ENCODE measurements at places on chromosomes 2 and 18.
A peak's percentile ranks its signal among the peaks of the same experiment; 100 is the strongest.

DNA sequence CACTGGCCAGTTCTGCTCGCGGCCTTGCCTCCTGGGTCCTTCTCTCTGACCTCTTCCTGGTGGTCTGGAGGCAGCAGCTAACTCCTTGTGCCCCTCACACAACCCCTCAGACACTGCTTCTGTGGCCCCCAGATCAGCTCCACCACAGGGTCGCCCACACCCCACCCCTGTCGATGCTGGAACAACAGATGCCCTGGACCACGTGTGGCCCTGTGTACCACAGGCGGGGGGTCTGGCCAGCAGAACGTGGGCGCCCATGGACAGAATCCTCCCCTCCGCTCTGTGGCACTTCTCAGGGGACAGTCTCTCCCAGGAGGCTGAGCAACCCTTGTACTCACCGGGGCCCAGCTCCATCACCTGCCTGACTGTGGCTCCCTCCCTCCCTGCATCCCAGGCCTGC is 245.6 kb downstream of the NDUFA10 start:
- no peak for DNase-seq

DNA sequence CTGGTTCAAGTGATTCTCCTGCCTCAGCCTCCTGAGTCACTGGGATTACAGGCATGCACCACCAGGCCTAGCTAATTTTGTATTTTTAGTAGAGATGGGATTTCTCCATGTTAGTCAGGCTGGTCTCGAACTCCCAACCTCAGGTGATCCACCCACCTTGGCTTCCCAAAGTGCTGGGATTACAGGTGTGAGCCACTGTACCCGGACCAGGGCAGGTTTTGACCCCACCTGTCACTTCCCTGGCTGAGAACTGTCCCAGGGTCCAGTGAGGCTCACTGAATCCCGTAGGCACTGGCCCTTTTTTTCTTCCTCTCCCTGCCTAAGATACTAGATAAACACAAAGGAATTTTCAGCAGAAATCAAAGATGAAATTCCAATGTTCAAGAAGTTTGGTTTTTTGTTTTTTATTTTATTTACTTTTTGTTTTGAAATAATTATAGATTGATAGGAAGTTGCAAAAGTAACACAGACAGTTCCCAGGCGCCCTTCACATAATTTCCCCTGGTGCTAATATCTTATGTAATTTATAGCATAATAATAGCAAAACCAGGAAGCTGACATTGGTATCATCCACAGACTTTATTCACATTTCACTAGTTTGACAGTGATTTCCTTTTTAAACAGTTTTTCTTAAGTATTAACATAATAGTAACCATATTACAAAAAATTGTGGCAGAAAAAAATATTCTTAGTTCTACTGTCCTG is 52.4 kb upstream of the B3GNT7 start:
- no peak for DNase-seq

DNA sequence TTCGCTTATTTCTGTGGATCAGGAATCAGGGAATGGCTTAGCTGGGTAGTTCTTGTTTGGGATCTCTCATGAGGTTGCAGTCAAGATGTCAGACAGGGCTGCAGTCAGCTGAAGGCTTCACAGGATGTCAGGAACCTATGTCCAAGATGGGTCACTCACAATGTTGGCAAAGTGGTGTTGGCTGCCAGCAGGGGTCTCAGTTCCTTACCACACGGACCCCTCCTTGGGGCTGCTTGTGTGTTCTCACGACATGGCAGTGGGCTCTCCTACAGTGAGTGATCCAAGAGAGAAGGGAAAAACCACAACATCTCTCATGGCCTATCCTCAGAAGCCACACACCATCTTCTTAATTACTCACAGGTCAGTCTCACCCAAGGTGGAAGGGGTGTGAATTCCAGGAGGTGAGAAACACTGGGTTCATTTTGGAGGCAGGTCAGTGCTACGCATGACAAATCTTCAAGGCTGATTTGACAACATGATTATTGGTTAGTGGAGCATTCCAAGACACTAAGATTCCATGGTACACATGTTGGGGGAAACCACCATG is 1.3 kb upstream of the ANTXR1 start:
- no peak for DNase-seq

- peak; percentile 89 for DNase-seq
These were observed at the start of gene UGP2 for GRCh38 chr2:63841254-63842022. Gene UGP2, plus strand, starts transcription at chr2:63841896. Its CDS starts 290 bp downstream, at chr2:63842186.

DNA sequence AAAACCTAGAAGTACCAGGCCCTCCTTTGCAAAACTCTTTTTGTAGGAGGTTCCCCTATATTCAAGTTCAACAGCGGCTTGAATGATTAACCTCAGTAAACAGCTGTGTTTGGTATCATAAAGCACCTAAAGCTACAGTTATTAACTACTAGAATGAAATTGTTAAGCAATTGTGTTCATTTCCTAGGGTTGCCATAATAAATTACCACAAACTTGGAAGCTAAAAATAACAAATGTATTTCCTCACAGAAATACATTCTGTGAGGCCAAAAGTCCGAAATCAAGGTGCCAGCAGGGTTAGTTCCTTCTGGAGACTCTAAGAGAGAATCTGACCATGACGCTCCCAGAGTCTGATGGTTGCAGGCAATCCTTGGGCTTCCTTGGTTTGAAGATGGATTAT is 202.1 kb upstream of the ACVR2A start:
- DNase-seq, result no peak

DNA sequence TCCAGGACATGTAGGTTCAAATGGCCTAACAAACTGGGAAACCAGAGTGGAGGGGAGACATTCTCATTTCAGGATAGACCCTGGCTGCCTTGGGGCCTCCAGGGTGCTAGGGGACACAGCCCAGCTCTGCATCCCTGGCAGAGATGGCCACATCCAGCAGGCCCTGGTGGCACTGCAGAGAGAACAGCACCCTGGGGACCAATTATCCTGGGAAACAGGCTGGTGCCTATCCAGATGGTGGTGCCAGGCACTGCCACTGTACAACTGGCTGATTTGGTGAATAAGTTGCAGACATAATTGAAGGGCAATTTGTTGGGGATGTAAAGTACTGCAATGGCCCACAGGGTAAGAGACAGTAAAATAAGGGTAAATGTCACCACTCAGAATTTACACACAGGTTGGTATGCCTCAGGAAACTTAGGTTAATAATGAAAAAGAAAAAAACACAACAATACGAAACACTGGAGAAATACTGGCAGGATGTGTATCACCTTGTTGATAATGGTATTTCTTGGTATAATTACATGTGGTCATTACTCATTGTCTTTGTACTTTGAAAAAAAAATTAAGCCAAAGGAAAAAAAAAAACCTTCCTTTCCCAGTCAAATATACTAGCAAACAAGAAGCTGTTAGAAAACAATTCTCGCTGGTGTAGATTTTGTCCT is 12.8 kb upstream of the SFTPB start:
- DNase-seq, result no peak

- no peak for DNase-seq
These were observed 4.7 kb upstream of the NCK2 start for GRCh38 chr2:105739944-105740530.

DNA sequence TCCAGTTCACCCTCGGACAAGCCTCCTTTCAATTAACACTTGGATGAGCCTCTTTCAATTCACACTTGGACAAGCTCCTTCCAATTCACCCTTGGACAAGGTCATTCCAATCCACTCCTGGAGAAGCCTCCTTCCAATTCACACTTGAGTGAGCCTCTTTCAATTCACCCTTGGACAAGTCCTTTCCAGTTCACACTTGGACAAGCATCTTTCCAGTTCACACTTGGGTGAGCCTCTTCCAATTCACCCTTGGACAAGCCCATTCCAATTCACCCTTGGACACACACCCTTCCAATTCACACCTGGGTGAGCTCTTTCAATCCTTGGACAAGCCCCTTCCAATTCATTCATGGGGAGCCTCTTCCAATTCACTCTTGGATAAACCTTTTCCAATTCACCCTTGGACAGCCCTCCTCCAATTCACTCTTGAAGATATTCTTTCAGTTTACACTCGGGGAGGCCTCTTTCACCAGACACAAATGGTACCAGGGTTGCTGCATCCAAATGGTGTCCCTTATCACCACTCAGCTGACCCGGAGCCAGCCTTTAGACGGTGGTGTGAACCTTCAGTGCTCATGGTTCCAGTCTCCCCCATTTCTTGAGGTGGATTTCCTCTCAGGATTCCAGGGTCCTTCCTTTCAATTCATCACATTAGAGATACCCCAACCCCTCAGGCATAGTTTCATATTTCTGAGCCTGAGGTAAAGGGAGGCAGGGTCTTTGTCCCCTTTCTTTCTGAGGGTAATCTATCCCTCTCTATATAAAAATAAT is 183.6 kb downstream of the SH3BP4 start:
- DNase-seq, result no peak

DNA sequence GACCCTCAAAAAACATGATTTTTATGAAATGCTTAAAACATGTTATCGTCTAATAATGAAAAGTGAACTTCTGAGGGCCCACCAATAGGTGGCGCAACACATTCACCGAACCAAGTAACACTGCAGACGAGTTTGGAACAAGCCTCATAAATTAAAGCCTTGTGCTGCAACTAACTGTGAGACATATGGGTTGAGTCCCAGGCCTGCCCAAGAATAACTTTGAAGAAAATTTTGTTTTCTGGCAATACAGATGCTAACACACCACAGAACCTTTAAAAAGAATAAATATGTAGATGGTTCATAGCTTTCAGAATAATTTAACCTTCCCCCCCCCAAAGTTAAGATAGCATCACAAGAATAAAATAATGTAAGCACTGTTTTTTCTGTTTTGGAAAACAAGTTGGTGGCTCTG is 285.9 kb downstream of the RNF144A start:
- peak; percentile 5 for DNase-seq

DNA sequence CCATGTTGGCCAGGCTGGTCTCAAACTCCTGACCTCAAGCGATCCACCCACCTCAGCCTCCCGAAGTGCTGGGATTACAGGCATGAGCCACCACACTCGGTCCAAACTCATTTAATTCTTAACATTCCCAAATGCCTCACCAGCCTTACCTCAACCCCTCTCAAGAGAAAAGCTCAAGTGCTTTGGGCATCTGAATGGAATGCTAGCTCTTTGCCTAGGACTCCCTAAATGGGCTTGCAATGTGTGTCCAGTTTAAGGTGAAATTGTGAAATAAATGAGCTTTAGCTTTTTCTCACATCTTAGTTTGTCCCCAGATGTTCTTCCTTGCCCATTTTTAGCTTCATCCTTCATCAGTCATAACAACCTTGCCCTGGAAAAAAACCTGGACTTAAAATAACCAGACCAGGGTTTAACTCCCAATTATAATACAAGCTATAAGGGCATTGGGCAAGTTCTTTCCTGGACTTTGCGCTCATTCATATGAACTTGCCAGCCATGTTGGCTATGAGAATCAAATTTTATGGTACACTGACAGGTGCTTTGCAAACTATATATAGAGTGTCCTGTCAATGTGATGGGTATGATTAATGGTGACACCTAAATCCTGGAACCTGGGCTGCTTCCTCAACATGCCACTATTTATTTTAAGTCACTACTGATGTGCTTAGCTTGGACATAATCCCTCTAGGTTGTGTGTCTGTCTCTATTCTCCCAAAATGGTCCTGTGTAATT is 95.1 kb upstream of the SERPINE2 start:
- no peak for DNase-seq

DNA sequence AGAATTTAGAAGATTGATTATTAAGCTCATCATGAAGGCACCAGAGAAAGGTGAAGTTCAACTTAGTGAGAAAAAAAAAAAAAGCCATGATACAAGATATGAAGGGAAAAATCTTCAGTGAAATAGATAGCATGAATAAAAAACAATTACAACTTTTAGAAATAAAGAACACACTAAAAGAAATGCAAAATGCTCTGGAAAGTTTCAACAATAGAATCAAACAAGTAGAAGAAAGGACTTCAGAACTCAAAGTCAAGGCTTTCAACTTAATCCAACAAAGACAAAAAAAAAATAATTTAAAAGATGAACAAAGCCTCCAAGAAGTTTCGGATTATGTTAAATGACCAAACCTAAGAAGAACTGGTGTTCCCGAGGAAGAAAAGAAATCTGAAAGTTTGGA is 105.5 kb downstream of the GRB14 start:
- DNase-seq, result no peak

DNA sequence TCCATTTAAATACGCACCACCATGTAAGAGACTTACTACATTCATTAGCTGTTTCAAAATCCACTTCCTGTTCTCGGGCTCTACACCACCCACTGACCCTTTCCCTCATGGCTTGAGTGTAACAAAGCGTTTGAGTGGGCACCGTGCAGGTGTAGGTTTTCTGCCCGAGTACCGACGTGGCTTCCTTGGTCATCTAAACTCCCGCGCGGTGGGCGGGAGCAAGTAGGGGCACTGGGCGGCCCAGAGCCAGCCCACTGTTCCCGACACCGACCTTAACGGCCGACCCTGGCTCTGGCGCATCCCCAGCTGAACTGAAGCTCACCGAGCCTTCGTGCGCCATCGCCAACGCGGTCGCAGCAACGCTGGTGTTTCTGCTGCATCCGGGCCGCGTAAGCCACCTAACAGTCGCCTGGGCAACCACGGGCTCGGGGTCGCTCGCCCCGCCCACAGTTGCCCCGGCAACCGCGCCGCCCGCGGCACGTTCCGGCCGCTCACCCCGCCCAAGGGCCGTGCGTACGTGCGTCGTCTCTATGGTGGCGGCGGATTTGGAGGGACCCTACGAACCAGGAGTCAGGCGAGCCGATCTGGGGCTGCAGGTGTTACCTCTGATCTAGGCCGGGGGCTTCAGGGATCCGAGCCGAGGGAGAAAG is at the start of the genes C2orf81 and WDR54:
Gene C2orf81, minus strand, starts transcription at position 399 of the 650 bp plus-strand sequence. Its CDS starts 59 bp downstream, at position 340.
Gene WDR54, plus strand, starts transcription at position 510 of the 650 bp plus-strand sequence. CDS start 424 bp downstream, outside the sequence.
- peak; percentile 88 for DNase-seq

GRCh38 chr2:85705680-85706039 is 11.5 kb downstream of the GNLY start:
- no peak for DNase-seq

DNA sequence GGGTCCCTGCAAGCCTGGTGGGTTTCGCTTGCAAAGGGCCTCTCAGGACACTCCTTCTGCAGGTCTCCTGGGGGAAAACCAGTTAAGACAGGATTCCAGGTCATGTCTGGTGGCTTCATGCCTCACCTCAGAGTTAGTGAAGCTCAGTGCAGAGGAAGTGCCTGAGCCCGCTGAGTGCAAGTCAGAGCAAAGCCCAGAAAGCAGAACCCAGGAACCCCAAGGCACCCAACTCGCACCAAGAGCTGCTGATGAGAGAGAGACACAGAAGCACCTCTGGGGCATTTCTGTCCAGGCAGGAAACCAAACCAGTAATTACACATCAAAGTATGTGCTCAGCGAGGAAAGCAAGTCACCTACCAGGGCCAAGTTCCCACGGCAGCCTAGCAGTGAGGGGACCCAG is 78.4 kb downstream of the ARHGEF4 start:
- DNase-seq, result no peak

DNA sequence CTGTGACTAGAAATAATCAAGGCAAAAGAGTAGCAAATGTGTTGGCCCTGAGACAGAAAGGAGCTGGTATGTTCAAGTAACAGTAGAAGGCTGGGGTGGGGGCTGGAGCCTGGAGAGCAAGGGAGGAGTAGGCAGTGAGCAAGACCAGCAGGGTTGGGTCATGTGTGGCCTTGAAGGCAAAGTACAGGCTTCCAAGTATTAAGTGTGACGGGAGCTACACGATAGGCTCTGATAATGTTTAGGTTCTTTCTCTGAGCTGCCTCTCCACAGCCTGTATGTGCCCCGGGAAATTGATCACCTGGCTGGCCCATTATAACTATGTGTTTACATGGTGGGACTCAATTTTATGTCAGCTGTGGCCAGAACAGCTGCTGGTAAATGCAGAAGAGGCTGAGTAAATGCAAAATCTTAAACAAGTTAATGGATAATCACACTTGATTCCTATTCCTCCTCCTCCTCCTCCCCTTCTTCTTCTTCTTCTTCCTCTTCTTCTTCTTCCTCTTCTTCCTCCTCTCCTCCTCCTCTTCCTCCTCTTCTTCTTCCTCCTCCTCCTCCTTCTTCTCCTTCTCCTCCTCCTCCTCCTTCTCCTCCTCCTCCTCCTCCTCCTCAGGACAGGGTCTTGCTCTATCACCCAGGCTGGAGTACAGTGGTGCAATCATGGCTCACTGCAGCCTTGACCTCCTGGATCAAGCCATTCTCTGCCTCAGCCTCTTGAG is 9.3 kb downstream of the IL1F10 start:
- DNase-seq, result no peak

All from GDM1 (cell line).